Esophagus squamous epithelium (tissue), 5 donors: ENCODE measurements at places on chromosomes 3 and 15. TPM values are rescaled to one million over a fixed set of nuclear protein-coding genes. Genes with fewer than 3 reads are reported as not detected.

LMAN1L gene
- 0.18 TPM for total RNA-seq

SLC28A2 gene
- total RNA-seq: not detected

PPP1R14D gene
- not detected for total RNA-seq

ATP13A5 gene
- total RNA-seq: 0.85 TPM

NDN gene
- 10.5 TPM for total RNA-seq

MYZAP gene
- 36.0 TPM for total RNA-seq

ARGFX gene
- total RNA-seq: not detected

OXNAD1 gene
- 17.2 TPM for total RNA-seq

C2CD4A gene
- 0.19 TPM for total RNA-seq

SGO1 gene
- 8.3 TPM for total RNA-seq

KIF15 gene
- 3.6 TPM for total RNA-seq

FEZF2 gene
- not detected for total RNA-seq

DCBLD2 gene
- 21.4 TPM for total RNA-seq

SUSD5 gene
- not detected for total RNA-seq

RAD51 gene
- total RNA-seq: 8.5 TPM

GOLGA8H gene
- not detected for total RNA-seq

STX19 gene
- 3.8 TPM for total RNA-seq

SIDT1 gene
- total RNA-seq: 4.3 TPM

ERICH6 gene
- not detected for total RNA-seq

SLCO2A1 gene
- 6.3 TPM for total RNA-seq

SCG5 gene
- 1.1 TPM for total RNA-seq

RNF111 gene
- 16.0 TPM for total RNA-seq

KNG1 gene
- total RNA-seq: not detected
